ENCODE measurements at places on chromosomes 1 and 21.
A peak's percentile ranks its signal among the peaks of the same experiment; 100 is the strongest.

GRCh38 chr21:36034211-36034913 lies 26.0 kb downstream of the SETD4 start:
- DNase-seq: no peak

DNA sequence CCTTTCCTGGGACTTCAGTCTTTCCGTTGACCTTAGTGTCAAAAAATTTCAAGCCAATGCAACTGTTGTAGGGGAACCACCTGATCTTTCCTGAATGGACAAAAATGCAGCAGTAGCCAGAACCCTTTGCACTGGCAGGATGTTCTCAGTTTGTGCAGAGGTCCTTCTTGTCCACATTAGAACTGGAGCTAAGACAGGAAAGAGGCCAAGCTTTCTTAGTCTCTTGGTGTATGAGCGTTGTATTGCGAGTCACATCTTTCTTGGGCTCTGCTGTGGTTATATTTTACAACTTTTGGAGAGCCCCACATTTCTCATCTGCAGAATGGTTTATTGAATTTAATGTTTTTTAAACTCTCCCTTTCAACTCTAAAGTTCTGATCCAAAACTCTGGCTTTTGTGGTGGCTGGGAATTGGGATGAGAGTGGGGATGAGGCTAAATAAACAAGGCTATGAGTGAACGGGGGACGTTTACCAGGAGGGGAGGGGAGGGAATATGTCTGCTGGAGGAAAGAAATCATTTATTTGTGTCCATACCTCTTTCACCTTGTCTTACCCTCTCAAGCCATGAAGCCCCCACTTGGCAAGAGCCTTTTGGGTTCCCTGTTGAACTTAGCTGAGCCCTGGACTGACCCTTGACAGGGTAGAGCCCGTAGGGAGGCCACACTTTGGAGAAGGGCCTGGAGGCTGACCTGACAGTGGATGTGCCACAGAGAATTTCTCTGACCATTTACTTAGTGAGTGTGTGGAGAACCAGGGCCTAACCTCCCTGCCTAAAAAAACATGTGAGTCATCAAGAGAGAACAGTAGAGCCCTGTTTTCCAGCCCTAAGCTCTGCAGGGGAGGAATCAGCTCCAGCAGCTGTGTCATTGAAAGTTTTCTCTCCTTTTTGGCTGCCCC lies 586 bp downstream of the CHI3L2 start:
- DNase-seq: no peak

DNA sequence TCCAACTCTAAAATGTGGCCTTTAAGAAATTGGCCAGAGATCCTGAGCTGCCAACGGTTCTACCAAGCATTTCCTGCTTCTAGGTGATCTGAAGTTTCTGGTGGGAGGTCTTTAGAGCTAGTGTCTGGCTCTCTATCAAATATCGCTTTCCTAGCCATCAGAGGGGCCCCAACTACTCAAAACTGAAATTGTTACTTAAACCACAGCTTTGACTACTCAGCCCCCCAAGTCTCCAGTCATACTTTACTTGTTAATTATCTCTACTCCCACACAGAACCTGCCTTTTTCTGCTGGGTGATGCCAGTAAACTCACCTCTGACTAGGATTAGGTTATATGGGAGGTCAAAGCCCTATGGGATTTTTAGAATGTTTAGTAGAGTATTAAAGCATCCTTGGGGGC lies 95.1 kb downstream of the FASLG start:
- DNase-seq: no peak

DNA sequence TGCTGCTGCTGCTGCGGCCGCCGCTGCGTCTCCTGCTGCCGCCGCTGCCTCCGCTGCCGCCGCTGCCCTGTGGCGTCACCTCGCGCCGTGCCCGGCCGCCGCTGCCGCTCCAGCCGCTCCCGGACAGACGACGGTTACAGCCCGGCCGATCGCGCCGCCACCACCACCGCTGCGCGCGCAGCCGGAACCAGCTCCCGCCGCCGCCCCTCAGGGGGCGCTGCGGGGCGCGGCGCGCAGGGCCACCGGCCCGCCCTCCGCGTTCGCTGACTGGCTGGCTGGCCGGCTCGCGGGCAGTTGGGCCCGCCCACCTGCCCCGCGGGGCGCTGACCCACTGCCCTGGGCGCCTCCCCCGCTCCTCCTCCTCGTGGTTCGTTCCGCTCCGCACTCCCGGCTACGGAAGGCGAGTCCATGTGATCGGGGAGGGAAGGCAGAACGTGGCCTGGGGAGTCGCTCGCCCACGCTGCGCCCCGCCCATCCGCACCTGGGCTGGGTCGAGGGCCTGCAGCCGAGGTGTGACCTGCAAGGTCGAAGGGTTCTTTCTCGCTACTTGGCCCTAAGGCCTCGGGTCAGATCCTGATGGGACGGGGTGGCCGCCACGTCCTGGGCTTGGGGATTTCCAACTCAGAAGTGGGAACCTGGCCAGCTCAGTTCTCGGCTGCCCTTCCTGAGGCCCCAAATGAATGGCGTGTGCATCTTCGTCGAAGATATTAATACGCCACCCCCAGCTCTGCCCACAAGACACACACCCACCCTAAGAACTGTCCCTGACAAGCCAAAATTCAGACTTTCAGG lies at the start of gene PTP4A2:
TSS of gene PTP4A2 (minus strand) at position 185 of the 792 bp plus-strand sequence. CDS start 19,303 bp downstream, outside the sequence.
- DNase-seq: peak; percentile 95

DNA sequence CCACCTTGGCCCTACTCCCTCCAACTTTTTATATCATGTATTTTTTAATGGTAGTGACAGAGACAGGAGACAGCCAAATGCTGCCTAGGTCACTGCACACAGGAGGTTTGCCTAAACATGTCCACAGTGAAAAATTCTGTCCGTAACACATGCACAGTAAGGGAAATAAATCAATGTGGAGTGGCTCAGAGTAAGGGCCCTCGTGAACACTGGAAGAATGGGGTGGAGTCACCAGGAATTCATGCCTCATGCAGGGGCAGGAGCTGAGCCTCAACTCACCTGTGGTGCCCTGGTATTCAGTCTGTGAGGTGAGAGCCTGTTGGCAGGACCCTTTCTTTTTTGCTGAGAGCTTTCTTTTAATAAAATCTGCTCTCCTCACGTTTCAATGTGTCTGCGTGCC lies 289.1 kb downstream of the TGFB2 start:
- DNase-seq: no peak

DNA sequence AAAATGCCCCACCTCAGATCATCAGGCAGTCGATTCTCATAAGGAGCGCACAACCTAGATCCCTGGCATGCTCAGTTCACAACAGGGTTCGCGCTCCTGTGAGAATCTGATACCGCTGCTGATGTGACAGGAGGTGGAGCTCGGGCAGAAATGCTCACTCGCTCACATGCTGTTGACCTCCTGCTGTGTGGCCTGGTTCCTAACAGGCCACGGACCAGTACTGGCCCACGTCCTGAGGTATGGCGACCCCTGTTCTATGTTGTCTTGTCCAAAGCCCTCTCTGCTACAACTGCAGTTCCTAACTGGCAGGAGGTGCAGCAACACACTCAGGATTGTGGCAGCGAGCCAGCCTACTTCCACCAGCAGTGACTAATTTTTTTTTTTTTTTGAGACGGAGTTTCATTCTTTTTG lies 70.6 kb downstream of the CLSTN1 start:
- no peak for DNase-seq

DNA sequence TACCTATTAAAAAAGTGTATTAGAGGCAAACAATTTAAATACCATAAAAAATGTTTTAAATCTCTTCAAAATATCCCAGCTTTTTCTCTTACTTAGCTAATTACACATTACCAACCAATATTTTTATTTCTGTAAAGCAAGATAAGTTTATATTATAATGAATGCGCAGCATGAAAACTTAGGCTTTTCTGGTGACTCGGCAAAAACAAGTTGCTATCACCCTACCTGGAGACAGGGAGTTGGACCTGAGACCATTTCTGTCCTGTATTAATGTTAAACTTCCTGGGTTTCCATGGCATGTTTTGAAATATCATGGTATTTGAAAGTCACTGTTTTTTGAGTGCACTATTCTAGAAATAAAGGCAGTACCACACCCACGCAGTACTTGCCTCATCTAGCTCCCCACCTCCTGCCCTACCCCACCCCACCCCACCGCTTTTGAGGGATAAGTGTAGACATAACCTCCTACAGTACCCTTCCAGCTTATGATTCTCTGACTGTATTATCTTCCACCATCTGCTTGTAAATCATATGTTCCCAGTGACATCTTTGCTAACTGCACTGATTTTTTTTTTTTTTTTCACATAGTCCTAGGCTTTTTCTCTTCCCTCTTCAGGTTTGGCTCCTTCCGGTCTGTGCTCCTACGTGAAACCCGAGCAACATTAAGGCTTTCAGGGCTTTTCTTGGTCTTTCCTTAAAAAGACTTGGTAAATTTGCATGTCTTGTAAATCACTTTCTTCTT lies 77.5 kb downstream of the PHTF1 start:
- no peak for DNase-seq

DNA sequence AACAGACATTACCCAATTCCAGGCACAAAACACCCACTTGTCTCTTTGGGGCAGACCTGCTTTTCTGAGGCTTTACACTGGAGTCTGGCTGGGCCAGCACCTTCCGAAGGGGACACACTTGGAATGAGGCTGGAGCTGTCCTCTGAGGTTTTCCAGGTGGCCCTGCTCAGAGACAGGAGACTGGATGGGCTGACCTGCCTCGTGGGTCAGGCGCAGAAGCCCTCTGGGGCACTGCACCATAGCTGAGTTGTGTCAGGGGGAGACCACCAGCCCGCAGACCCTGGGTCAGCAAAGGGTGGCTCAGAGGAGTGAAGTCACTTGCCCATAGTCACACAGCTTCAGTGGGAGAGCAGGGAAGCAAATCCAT lies 1.8 kb downstream of the SH2D5 start:
- DNase-seq: no peak

DNA sequence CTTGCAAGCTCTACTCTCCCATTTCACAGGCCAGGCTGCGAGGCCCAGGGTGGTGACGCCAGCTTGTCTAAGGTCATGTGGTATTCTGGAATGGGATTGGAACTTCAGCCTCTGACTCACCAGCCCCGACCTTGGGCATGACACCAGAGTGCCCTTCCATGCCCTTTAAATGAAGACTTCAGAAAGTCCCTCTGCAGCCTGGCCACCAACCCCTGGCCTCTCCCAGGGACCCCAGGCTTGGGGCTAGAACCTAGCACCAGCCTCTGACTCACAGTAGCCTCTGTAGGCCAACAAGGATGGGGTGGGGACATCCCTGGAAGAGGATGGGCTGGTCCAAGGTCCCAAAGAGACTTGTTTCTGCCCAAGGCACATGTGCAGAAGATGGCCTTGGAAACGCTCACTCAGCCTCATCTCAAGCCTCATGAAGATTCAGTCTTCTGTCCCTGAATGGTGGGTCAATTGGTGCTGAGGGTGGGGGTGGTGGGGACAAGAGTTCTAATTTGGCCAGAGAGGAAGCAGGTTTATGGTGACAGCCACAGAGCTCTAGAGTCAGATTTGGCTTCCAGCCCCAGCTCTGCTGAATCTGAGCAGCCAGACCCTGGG lies 36.1 kb upstream of the RUNX3 start:
- no peak for DNase-seq

GRCh38 chr1:215402147-215402546 lies 165.0 kb upstream of the KCTD3 start:
- DNase-seq: no peak

DNA sequence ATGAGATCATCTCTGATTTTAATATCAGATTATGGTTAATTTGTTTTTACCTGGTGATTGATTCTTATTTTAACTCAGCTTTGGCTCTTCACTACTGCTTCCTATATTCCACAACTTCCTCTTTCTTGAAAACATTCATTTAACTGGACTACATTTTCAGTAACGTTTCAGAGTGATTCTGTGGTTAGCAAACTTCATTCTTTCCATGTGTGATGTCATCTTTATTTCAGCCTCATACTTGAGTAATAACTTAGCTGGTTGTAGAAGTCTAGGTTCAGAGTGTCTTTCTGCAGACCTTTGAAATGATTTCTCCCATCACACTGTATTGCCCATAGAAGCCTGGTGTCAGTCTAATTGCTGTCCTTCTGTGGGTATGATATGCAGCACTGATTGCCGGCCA lies 36.0 kb upstream of the SLC35F3 start:
- no peak for DNase-seq

GRCh38 chr1:54577612-54578011 lies 29.6 kb downstream of the ACOT11 start:
- no peak for DNase-seq

GRCh38 chr1:29218223-29218622 lies 12.5 kb downstream of the MECR start:
- DNase-seq: no peak

DNA sequence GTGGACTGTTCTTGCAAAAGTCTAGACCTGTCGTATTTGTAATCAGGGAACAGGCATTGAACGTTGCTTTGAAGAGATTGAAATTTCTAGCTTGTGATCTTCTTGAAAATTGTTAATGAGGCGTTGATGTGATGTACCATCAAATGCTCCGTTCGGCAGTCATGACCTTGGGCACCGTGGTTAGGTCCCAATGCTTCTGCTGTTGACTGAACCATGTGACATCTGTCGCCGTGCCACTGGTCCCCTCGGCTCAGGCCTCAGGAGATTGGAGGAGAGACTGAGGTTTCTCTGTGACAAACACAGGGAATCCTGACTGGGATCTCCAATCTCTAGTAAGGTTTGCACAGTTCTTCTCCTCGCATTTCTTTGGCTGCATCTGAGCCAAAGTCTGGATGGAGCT lies 18.1 kb upstream of the KCNAB2 start:
- no peak for DNase-seq

DNA sequence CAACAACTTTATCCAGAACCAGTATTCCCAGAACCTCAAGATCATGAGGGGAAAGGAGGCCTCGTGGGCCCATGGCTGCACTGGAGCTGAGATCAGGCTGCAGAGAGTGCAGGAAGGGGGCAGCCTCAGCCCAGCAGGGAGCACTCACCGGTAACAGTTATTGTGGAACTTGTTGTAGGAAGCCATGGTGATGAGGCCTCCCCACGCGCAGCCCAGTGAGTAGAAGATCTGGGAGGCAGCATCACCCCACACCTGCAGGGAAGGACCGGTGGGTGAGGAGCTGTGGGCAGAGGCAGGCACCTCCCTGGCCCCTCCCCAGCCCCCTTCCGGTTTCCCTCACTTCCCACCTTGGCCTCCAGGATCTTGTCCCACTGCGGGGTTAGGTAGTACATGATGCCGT lies 10.8 kb downstream of the CCDC24 start:
- no peak for DNase-seq

- no peak for DNase-seq
Measured at GRCh38 chr1:13825033-13825432, 125.0 kb downstream of the PRDM2 start.

DNA sequence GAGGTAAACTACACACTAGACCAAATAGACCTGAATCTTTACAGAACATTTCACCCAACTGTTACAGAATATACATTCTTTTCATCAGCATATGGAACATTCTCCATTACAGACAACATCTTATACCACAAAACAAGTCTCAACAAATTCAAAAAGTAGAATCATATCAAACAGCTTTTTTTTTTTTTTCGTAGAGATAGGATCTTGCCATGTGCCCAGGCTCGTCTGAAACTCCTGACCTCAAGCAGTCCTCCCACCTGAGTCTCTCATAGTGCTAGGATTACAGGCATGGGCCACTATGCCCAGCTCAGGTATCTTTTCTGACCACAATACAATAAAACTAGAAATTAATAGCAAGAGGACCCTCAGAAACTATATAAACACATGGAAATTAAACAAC lies 36.5 kb downstream of the HSF2BP start:
- DNase-seq: no peak

Measured in iPS DF 6.9 (cell line).